ENCODE measurements at places on chromosomes 6 and 20.
A peak's percentile ranks its signal among the peaks of the same experiment; 100 is the strongest.

DNA sequence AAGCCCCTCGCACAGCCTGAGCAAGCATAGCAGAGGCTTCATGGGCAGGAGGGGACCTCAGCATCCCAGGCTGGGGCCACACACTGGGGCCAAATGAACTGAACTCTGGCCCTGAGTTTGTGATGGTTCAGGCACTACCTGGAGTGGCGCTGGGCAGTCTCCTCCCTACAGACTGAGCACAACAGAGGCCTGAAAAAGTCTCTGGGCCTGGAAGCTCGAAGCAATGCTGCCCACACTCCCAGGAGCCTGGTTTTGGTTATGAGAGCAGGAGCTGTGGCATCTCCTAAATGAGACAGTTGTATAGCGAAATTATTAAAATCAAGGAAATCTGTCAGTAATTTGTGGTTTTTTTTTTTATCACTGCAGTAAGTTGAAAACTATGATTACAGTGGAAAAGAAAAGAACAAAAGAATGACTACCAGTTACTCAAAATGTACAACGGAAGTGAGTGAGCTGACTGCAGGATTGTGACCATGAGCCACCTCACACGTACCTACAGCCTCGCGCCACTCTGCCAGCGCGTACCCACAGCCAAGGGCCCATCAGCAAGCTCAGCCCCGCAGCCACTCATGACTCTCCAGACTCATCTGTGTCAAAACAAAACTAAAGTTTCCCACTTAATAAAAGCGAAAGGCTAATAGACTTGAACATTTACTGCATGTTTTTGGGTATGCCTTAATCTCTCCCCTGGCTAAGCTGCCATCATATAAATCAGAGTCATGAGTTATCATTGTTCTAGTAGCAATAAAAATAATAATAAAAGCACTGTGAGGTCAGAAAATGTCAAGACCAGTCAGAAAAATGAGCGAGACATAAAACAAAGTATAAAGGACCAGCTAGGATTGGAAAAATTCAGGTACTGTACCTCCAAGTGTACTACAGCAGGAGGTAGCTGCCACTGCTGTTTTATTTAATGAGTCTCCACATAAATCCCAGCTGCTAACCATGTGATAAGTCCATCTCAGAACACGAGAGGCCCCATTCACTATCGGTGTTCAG lies 177.0 kb downstream of the FOXC1 start:
- no peak for DNase-seq

- DNase-seq: no peak
Measured at GRCh38 chr6:127298475-127298874, 31.8 kb downstream of the RNF146 start.

DNA sequence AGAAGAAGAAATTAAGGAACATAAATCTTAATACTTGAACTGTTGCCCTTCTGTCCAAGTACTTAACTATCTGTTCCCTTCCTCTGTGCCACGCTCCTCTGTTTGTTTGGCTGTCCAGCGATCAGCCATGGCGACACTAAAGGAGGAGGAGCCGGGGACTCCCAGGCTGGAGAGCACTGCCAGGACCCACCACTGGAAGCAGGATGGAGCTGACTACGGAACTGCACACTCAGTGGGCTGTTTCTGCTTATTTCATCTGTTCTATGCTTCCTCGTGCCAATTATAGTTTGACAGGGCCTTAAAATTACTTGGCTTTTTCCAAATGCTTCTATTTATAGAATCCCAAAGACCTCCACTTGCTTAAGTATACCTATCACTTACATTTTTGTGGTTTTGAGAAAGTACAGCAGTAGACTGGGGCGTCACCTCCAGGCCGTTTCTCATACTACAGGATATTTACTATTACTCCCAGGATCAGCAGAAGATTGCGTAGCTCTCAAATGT lies 17.1 kb downstream of the IRF4 start:
- peak; percentile 83 for DNase-seq

GRCh38 chr6:7201732-7202541 lies 94.2 kb downstream of the RREB1 start:
- DNase-seq: no peak

DNA sequence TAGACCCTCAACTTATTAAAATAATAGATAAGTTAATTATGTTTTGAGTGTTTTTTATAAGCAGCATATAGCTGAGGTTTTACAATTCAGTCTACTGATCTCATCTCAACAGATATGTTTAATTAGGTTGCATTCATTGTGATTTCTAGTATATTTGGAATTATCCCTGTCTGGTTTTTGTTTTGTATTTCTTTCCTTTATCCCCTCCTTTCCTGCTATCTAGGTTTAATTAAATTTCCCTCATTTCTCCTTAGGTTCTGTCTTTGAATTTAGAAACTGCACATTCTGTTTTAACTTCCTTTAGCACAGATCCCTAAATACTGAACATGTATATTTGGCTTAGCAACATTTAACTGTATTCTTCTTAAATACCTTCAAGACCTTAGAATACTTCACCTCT lies 4.9 kb upstream of the SUMO4 start:
- DNase-seq: no peak

DNA sequence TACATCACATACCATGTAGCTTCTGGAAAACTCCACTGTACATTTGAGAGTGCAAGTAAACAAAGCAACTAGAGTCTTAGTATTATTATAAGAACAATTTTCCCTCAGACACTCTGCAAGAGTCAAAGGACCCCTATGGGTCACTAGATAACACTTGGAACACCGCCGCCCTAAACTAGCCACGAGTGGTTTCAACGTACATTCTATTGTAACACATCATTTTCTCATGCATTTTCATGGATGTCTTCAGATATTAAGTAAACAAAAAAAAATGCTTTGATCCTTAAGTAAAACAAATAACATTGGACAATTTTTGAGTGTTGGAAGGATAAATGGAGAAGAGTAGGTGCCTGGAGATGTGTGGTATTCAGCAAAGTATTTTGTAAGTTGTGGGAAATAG lies 3.2 kb upstream of the RNF146 start:
- no peak for DNase-seq

- no peak for DNase-seq
Measured at GRCh38 chr6:27161946-27162603, 85.4 kb upstream of the PRSS16 start.

GRCh38 chr6:138229663-138230179 lies 11.4 kb upstream of the PBOV1 start:
- DNase-seq: no peak

DNA sequence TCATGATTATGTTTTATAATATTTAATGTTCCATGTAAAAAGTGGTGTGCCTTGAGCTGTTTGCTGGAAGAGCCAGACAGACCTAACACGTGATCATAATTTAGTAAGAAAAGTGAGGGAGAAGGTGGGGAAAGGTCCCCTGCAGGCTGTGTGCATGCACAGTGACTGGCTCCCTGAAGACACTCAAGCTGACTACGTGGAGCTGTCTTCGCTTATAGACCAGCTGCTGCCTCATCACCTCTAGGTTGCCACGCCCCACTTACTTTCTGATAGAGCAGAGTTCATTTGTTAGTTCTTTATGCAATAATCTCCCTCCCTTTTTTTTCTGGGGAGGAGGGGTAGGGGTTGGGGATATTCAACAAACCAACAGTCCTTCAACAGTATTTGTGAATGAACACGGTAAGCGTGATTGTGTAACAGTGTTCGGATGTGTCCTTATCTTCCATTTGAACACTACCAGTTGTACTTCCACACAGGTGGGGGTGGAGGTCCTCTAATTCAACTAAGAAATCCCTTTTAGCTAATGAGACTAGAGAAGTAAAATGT lies 157.3 kb downstream of the BACH2 start:
- no peak for DNase-seq

All from H54 (cell line).